ENCODE measurements at places on chromosomes 16 and 17.
A peak's percentile ranks its signal among the peaks of the same experiment; 100 is the strongest.

DNA sequence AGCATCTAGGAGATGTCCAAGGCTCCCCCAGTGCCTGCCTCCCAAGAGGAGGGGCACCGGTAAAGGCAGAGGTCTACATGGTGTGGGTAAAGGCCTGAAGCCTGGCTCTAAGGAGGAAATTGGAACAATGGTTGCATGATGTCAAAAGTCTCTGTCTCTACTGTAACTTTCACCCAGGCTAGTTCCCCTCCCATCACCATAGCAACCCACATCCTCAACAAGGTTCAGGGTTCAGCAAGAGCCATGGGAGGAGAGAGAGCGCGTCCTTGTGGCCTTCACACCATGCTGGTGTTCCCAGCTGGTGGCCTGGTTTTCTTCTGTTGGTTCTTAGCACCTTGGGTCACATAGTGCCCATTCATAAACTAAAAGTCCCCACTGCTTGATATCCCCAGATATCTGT is 196.7 kb upstream of the CDH5 start:
- DNase-seq, result no peak

DNA sequence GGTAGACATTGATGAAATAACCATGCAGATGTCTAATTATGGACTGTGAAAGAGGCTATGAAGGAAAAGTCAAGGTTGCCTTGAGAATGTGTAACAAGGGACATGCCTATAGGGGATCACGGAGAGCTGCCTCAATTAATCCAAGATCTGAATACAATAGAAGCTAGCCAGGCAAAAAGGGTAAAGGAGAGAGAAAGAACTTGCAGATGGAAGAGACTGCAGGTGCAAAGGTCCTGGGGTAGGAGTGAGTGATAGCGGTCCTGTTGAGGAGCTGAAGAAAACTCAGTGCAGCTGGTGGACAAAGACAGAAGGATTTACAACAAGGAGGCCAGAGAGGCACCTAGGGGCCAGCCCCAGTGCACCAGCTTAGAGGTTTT is 15.9 kb upstream of the TNS4 start:
- no peak for DNase-seq

- no peak for DNase-seq
Observed at GRCh38 chr16:73204359-73205152, 156.6 kb upstream of the ZFHX3 start.

- no peak for DNase-seq
Observed at GRCh38 chr17:34800661-34801060, 160.6 kb downstream of the CCT6B start.

DNA sequence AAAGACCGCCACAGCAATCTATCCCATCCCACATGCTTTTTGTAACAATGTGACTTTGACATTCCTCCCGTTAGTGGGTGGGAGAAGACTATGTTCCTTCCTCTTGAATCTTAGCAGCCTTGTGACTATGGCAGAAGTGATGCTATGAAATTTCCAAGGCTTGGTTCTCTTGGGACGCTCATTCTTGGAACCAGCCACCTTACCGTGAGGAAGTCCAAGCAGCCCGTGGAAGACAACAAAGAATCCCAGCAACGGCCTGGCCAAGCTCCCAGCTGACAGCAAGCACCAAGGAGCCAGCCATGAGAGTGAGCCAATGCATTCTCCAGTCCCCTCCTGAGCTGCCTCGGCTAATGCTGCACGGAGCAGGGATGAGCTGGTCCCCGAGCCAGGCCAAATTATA is 62.3 kb downstream of the VPS53 start:
- DNase-seq, result no peak

GRCh38 chr17:60164697-60165096 is 14.9 kb downstream of the CA4 start:
- no peak for DNase-seq

DNA sequence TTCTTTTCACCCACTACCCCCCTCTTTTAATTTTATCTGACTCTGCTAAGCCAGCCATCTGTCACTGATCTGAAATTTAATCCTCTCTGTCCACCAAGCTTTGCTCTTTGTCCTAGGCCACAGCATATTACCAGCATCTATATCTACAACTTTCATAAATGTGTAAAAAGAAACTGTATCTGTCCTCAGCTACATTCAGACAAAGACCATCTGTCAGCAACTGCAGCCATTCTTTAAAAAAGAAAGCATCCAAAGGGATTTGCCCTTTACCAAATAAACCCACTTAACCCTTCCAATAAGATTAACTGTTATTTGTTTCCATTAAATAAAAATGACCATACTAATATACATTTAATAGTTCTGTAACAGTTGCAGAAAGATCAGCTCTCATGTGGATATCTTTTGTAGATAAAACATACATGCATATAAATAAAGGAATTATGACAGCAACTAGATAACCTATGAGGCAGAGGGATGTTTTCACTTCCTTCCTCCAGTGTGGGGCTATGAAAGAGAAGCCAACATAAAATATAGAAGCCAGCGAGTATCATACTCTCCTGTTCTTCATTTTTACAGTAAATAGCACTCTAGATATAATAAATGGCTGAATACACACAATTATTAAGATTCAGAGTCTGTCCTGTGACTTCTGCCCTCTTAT is 602.5 kb upstream of the SALL1 start:
- DNase-seq, result no peak

DNA sequence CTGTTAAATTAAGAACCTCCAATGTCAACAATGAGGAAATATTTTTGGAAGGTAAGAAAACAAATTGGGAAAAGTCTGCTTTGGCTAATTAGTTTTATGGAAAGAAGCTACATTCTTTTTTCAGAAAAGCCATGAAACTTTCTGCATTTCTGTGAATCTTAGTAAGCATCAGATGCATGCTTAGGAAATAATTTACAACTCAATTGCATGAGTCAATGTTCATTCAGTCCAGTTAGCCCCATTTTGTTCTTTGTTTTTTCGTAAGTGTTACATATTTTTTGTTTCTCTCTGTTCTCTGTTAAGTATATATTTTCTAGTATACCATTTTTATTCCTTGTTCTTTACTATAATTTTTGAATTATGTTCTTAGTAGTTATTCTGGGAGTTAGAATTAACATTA is 195.2 kb upstream of the KIF2B start:
- no peak for DNase-seq

- no peak for DNase-seq
Observed at GRCh38 chr17:300881-301280, 51.7 kb downstream of the RPH3AL start.

DNA sequence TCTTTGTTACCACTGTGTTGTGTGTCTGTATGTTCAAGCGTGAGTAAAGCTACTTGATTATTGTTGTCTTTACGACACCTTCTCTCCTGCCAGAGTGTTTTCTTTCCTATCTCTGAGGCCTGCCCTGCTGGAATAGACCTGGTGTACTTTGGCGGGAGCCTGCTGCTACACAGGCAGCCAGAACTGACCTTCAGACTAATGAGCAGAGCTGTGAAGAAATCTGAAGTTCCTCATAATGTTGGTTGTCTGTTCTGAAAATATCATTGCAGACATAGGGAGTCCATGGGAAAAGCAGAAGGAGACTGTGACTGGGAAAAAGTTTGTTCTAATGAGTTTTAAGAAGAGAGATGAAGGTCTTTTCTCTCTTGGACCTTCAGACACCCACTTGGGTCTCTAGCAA is 9.8 kb downstream of the RHOT1 start:
- DNase-seq, result no peak

DNA sequence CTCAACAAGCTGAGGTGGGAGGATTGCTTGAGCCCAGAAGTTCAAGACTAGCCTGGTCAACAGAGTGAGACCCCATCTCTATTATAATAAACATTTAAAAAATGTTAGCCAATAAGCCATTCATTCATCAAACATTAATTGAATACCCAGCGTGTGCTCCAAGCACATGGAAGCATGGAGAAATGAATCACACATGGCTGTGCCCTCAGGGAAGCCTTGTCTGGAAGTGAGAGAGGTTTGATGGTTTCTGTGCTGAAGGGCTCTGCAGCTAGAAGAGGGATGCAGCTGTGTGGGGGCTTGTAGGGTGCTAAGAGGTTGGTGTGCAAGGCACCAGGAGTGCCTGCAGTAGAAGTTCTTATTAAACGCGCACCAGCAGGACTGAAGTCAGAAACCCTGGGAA is 11.2 kb downstream of the CYB5D2 start:
- no peak for DNase-seq

DNA sequence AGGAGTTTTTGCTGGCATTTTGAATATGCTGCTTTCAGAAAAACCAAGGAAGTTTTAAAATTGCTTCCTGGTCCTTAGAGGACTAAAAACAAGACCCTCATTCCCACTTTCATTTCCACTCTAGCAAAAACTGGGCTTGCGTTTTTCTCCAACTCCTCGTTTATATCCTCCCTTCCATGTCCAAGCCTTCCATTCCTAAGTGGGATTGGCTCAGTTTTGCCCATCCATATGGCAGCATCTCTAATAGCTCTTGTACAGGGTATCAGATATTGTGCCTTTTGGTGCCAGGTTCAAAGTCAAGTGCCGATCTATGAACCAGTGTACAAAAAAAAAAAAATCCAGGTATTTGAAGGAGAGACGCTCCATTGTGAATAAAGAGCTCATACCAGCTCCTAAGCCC is 9.9 kb upstream of the TBKBP1 start:
- no peak for DNase-seq

DNA sequence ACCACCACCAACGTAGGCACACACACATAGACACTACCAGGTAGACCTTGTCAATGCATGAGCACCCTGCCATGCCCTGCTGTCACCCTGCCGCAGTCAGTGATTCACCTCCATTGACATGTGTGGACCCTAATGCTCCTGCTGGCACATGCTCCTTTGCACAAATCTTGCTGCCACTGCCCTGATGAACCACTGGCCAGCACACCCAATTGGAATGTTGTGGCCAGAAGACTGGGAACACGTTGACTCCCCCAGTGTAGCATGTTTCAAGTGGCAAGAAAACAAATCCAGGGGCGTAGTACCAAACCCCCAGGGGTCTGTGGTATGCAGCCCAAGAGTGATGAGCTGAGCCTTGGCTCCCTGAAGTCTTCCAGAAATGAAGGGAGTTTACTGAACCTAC is 486.4 kb upstream of the KIF2B start:
- DNase-seq, result no peak

- DNase-seq, result no peak
Observed at GRCh38 chr16:58249388-58249779, 45.4 kb downstream of the PRSS54 start.

GRCh38 chr17:82108496-82108945 is 10.5 kb upstream of the FASN start:
- DNase-seq, result no peak

DNA sequence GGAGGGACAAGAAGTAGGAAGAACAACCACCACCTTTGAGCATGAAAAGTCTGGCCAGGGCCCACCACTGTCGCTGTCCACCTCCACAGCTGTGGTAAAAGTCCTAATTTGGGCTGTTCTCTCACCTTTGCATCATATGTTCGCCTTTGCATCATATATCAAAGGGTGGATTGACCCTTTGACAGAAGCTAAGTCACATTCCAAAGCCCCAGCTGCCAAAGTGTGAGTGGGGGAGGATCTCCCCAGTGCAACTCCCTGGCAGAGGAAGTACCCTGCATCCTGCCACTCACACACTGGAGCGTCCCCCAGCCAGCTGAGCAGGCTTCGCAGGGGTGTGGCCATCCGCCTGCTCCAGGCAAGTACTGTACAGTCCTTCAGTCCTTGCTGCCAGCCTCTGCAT is 12.7 kb upstream of the SPECC1 start:
- DNase-seq, result no peak

DNA sequence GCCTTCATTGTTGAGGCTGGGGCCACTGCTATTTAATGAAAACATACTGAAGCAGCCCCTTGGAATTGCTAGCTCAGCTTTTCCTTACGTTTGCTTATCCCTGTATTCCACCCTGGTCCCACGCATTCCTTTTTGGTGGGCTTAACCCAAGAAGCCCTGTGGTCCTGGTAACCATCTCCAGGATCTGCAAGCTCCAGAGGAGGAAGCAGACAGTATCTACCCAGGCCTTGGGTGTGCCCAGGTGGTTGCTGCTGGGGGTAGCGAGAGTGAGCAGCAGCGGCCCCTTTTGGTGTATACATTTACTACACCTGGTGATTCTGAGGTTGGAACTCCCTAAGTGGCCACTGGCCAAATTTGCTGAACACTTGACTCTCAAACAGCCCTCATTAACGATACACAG is 97.7 kb downstream of the CBLN1 start:
- peak; percentile 3 for DNase-seq

DNA sequence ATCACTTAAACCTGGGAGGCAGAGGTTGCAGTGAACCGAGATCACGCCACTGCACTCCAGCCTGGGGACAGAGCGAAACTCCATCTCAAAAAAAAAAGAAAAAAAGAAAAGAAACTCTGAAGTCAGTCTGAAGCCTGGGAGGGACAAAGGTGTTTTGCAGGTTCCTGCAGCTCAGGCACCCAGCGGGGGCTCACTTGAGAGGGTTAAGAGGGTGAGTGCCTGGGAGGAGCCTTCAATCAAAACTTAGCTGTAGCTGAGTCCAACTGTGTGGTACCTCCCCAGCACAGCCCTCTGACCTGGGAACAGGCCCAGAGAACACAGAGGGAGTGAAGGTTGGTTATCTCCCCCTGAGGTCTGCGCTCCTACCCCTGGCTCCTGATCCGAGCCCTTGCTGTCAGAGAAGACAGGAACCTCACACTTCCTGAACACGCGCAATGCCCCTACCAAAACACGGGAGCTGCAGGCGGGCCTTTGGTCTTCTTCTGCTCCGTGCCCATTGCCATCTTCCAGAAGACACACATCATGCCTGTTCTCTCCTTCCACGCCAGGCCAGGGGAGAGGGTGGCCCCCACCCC is 20.4 kb upstream of the ZC3H18 start:
- no peak for DNase-seq

DNA sequence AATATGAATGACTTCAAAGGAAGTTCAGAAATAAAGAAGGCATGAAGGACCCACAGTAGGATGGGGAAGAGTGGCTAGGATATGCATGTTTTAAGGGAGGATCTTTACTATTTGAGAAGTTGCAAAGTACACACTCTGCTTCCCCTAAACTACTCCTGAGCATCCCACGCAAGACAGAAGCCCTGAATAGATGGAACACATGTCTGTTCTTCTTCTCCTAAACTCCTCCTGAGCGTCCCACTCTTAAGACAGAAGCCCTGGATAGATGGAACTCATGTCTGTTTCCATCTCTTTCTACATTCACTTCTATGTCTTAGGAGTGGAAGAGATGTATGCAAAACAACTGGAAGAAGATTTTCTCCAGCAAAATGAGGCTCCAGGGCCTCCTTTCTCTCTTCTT is 88.4 kb downstream of the VAT1L start:
- no peak for DNase-seq
